ENCODE measurements at places on chromosomes 2 and 18.
A peak's percentile ranks its signal among the peaks of the same experiment; 100 is the strongest.

- DNase-seq, result no peak
These were observed 48.1 kb downstream of the TPGS2 start for GRCh38 chr18:36780748-36781147.

- no peak for DNase-seq
These were observed 68.7 kb downstream of the RHOB start for GRCh38 chr2:20515290-20516220.

DNA sequence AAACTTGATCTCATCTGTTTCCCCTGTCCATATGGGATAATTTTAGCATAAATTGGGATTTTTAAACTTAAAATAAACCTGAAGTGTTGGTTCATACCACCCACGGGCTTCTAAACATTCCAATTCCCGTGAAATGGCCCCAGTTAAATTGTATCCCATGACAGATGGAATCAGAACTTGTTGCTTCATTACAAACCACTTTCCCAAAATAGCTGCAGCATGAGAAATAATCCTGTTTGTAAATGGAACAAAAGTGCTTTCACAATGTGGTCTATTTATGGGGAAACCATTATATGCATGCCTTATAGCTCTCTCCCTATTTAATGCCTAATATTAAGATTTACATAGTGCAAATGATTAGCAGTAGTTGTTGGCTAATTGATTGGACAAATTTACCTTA lies 15.9 kb downstream of the SCG2 start:
- DNase-seq, result no peak

- DNase-seq, result no peak
These were observed 100.5 kb downstream of the TEX51 start for GRCh38 chr2:126999106-126999756.

DNA sequence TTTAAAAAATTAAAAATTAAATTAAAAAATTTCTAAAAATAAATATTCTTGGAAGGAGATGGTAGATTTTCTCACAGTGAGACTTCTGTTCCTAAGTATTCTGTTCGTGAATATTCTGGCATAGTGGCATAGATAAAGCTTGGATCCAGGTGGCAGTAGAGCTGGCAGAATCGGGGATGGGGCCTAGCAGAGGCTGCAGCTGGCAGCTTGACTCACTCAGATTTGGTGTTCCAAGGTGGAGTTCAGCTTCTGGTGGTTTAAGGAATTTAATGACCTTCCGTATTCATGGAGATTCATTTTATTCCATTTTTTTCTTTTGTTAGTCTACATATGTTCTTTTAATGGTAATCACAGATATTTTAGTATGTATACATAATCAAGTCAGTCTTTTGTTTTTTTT lies 19.9 kb downstream of the ARMC9 start:
- DNase-seq, result no peak

GRCh38 chr18:811892-812375 lies at the start of gene YES1:
TSS of gene YES1 (minus strand) at chr18:812242. CDS start at chr18:756827, 55,415 bp downstream.
- no peak for DNase-seq

GRCh38 chr2:201021914-201022313 lies 49.6 kb downstream of the HYCC2 start:
- DNase-seq, result no peak

- DNase-seq, result no peak
These were observed 32.4 kb downstream of the TMEM87B start for GRCh38 chr2:112087346-112088020.

- DNase-seq, result no peak
These were observed 89.1 kb downstream of the ZEB2 start for GRCh38 chr2:144430722-144431391.

DNA sequence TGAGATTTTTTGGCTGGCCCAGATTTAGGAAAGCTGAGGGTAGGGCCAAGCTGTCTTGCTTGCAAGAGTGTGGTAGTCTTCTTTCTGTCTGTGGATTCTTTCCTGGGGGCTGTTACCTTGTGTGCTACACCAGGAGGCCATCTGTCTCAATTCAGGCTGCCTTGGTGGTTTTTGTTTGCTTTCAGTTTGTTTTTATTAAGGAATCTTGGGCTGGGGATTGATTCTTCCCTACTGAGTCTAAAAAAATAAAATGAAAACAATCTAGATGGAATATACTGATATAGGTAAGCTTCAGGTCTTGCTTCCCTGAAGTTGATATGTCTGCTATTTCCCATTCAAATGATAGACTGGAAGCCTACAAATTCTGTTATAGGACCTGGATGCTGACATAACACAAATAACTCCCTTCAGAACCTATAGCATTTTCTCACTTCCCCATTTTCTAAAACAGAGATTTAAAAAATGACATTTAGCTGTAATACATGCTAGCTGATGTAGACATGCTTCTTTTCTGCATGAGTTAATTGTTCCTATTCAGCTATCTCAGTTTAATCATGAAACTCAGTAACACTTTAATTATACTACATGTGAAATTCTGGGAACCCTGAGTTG lies 5.3 kb downstream of the LHCGR start:
- no peak for DNase-seq

DNA sequence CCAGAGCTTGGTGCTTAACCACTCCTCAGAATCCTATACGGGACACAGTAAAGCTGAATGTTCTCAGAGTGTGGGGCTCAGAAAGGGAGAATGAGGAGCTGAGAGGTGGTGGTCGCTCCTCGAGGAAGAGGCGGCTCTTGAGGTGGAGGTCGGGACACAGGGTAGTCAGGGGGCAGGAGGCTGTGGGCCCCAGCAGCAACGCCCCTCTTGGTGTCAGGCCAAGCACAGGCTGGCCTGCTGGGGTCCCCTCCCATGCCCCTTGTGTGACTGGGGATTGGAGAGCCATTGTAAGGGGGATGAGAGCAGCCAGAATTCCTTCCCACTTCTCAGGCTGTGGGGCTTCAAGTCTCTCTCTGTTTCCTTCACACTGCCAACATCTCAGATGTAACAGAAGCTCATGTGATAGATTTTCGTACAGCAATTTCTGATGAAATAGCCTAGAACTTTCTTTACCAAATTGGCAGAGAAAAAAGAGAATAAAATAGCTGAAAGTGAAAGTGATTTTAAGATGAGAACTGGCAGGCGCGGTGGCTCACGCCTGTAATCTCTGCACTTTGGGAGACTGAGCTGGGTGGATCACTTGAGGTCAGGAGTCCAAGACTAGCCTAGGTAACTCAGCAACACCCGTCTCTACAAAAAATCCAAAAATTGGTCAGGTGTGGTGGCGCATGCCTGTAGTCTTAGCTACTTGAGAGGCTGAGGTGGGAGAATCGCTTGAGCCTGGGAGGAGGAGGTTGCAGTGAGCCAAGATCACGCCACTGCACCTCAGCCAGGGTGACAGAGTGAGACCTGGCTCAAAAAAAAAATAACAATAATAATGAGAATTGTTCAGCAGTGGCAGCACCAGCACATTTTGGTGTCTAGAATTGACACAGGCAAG lies 61.1 kb upstream of the RPL31 start:
- DNase-seq, result no peak

- peak; percentile 88 for DNase-seq
These were observed 32.9 kb downstream of the HS1BP3 start for GRCh38 chr2:20617892-20618467.
